ENCODE measurements at places on chromosomes 1 and 21.

DNA sequence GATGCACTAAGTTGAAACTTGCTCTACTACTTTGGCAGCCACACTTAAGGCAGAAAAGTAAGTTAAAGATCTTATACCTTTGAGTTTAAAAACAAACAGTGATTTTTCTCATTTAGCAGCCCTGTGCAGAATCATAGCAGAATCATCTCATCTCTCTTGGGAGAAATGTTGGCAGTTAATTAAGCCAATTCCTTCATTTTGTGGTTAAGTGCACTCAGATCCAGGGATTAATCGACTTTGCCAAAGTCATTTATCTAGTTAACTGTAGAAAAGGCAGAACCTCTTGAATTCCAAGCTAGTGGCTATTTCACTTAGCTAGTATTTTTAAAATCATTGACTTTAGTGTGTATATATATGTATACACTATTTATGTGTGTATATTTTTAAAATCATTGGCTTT lies 125.0 kb downstream of the GPR52 start:
- DNase-seq = no peak

DNA sequence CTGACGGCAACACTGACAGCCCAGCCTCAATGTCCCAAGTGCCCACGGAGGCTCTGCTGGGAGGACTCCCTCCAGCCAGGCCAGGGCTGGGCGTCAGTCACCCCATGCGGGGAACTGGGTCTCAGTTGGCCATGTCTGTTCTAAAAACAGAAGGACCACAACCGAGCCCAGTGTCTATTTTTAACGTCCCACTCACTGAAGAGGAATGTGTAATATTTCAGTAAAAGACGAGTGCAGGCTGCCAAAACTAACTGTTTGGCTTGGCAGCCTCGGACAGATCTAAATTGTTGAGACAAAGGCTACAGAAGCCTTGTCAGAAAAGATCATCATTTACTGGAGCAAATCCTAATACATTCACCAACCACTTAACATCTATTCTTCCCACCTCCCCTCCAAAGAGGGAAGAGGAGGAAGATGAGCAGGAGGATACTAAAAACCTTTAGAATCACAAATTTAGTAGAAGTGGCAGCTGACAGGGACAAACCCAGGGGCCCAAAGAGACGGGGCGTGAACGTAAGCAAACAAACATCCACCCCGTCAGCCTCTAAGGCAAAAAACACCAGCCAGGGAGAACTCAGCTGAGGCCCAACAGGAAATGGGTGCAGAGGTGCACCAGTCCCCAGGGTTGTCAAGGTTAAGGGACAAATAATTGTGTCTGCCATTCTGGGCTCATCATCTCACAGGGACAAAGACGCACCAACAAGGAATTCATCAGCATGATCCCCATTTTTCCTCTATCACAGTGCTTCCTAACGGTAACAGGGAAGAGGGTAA lies 18.7 kb downstream of the C1orf198 start:
- no peak for DNase-seq

GRCh38 chr1:35726450-35727433 lies 8.1 kb upstream of the C1orf216 start:
- peak; percentile 61 for DNase-seq

DNA sequence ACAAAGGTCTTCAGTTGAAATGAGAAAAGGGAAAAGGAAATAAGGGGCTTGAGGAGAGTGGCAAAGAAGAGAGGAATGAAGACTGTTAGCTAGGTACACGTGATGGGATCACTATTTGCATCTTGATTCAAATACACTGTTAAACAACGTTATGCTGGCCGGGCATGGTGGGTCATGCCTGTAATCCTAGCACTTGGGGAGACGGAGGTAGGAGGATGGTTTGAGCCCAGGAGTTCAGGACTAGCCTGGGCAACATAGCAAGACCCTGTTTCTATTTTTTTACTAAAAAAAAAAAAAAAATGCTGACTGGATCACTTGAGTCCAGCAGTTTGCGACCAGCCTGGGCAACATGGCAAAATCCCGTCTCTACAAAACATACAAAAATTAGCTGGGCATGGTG lies 2.4 kb downstream of the RBM34 start:
- peak; percentile 6 for DNase-seq

- no peak for DNase-seq
These were observed 8.9 kb upstream of the COP1 start for GRCh38 chr1:176216031-176216430.

GRCh38 chr1:214833178-214833756 lies 230.3 kb downstream of the CENPF start:
- no peak for DNase-seq

- DNase-seq = no peak
These were observed 353.9 kb upstream of the PKN2 start for GRCh38 chr1:88330201-88330600.

- DNase-seq = no peak
These were observed 577.3 kb upstream of the ZP4 start for GRCh38 chr1:238468068-238468467.

GRCh38 chr1:173052681-173053196 lies 2.0 kb upstream of the TNFSF18 start:
- no peak for DNase-seq

DNA sequence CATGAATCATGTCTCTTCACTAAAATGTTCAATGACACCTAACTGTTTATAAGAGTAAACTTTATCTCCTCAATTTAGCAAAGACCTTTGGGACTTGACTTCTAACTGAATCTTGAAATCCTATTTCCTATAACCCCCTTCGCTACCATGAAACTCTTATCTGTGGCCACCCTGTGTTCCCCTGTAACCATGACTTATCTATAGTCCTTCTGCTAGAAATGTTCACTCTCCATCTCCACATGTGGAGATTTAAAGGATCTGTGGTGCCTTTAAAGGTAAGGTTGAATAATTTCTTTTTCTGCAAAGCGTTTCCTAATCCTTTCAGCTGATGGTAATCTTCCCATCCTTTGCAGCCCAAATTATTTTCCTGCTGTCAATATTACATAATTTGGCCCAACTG lies 436.3 kb upstream of the RUNX1 start:
- DNase-seq = no peak

DNA sequence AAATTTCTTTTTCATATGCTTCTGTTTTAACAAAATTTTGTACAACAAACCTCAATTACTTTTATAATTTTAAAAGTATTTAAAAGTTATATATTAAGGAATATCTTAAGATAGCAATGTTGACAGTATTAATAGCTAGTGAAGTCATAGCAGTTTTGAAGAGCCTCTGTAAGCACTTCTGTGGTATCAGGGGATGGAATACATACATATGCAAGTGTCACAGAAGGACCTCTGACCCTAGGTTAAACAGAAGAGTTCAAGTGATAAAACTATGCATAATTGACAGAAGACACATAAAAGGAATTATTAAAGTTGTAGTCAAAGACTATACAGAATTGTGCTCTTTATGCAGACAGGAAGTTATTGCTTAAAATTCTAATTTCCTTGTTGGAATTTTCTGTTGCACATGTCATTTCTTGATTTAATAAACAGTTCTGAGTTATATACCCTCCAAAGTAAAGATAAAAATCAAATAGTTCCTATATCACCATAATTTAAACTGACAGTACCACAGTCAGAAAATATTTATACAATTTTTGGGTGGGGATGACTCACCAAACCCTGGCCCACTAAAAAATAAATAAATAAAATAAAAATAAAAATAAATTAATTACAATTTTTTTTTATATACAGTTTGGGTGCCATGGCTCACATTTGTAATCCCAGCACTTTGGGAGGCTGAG lies 27.1 kb downstream of the IPP start:
- DNase-seq = no peak

GRCh38 chr1:98493469-98493868 lies 168.1 kb upstream of the SNX7 start:
- DNase-seq = no peak

GRCh38 chr1:162678439-162678838 lies 46.2 kb downstream of the DDR2 start:
- no peak for DNase-seq
